ENCODE measurements at places on chromosomes 3 and 15.

DNA sequence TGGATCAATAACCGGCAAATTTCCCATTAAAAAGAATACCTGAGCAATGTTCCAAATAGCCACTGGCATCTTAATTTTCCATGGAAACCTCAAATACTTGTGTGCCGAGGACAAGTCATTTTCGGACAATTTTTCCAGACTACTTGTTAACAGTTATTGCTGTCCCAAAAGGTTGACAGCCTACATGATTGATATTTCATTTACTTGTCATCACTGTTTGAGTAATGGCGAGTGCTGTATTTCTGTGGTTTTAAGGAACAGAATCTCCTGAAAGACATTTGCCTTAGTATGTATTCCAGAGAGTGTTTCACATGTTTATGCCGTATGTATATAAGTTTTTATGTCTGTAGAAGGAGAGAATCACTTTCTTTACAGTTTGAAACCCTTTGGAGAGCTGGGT is 36.7 kb downstream of the MAP2K5 start:
- no peak for DNase-seq

DNA sequence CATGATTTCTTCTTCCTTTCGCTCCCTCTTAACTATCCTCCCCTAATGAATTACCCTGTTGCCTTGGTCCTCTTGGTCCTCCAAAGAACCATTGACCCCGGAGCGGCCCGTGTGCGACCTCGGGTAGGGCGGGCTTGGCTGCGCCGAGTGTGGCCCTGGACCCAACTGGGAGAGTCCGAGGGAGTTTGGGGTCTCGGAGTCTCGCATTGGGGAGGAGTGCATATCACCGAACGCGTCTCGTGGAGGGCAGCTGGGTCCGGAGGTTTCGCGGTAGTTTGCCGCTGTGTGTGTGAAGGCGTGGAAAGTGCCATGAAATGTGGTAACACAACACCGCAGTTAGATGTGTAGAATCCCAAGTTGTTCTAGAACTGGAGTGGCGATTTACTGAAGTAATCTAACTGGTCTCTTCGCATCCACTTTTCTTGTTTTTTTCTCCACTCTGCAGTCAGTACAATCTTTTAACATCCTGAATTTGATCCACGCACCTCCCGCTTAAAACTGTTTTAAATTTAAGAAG is 363 bp downstream of the GTF2E1 start:
- no peak for DNase-seq

DNA sequence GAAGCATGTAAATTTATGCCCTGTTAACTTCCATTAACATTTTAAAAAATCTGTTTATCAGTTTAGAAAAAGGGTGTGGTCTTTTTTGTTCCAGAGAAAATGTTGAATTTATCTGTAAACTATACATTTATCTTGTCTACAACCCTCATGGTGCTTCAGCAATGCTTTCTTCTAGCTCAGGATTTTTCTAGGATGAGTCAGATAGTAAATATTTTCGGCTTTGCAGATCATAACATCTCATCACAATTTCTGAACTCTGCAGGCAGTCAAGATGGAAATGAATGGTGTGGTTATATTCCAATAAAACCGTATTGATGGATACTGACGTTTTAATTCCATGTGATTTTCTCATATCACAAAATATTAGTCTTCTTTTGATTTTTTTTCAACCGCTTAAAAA is 70.5 kb upstream of the FOXB1 start:
- DNase-seq = no peak

DNA sequence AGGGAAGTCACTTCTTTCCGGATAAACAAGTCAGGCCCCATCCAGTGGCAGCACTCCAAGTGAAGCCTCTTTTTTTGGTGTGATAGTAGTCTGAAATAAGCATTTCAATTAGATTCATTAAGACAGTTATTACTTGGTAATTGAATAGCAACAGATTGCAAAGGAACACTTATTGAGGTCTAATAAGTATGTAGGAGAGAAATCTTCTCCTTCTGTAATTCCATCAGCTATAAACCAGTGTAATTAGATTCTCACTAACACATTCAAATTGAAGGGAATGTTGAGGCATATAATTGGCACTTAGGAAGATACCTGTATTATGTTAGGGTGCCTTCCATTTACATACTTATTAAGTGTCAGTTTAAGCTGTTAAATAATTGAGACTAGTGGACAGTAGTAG is 73.9 kb downstream of the SEMA6D start:
- DNase-seq = no peak

- DNase-seq = no peak
Measured at GRCh38 chr3:128745742-128746141, 19.8 kb downstream of the RAB7A start.

GRCh38 chr3:186221760-186222378 is 113.0 kb upstream of the ETV5 start:
- DNase-seq = no peak

DNA sequence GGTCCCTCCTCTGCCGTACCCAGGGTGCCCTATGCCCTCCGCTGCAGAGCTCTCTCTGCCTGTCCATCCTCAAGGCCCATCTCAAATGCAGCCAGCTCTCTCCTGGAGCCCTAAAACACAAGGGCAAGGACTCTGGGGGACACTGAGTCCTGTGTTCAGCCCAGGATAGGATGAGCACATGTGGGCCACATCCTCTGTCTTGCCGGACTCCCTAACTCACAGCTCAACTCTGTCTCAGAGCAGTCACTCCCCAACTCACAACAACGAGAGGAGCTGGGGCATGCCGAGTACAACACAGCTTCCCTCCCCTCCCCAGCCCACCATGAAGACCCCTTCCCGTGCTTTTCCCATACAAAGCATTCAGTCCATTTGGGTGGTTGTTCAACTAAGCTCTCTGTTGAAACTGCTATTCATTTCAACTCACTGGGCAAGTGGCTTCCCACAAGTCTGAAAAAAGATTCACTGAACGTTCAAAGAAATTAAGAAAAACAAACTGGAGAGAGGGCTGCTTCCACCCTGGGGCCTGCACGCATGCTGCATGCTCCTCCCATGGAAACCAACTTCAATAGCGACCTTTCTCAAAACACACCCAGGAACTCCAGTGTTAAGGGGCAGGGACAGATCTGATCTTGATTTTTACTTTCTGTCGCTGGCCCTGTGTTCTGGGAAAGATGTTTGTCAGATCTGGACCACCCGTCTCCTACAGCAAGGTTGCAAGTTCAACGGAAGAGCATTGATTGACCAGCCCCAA is 124.3 kb upstream of the IGF1R start:
- DNase-seq = no peak

- DNase-seq = no peak
Measured at GRCh38 chr15:73397461-73397860, 28.7 kb upstream of the HCN4 start.

DNA sequence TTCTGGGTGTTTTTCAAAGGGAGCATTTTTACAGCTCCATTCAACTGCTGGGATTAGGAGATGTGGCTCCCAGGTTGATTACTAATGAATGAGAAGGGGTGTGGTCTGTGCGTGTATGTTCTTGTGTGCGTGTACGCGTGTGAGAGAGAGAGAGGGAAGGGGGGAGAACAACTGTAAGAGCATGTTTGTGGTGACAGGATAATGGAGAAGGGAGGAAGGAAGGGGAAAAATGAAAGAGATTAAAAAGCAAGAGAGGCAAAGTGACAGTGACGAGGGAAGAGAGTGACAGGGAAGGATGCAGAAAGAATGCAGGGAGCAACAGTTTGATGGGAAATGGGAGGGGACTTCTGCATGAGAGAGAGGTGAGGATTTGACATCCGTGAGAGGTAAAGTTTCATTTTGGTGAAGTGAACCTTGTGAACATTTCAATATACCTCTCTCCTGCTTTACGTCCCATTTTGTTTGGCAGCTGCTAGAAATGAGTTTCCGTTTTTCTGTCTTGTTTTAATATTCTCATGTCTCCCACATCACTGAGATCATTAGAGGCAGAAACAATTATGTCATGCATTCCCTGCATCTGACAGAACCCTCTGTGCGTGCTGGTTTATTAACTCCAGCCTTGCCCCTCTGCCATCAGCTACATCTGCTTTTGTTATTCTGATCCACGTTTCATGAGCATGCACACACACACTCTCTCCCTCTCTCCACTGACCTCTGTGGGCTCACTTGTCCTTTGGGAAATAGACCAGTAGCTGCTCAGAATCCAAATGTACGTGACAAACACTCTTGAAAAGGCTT is 161.6 kb downstream of the GAP43 start:
- DNase-seq = no peak

Data from stimulated activated CD4-positive, alpha-beta T cell treated with anti-CD3 and anti-CD28 coated beads, TNF-alpha, amount 100 ng/mL, for 4 hours (primary cell).